Calu3 (cell line): ENCODE measurements at places on chromosomes 5 and 9. TPM values are rescaled to one million over a fixed set of nuclear protein-coding genes. Genes with fewer than 3 reads are reported as not detected.

Gene PCDHA1
- total RNA-seq: 0.73 and 0.83 TPM in 2 replicates

Gene NAA35
- 17.9 and 22.2 TPM in 2 replicates for total RNA-seq

Gene SPEF2
- total RNA-seq: 8.0 and 10.9 TPM in 2 replicates

- no peak for DNase-seq
These were observed 54.0 kb downstream of the NDUFS4 start for GRCh38 chr5:53614376-53614885.

- peaks cover 9% of the 10 kb centered on the region for H3K4me1 ChIP-seq
- H3K36me3 ChIP-seq: peaks cover 8% of the 10 kb centered on the region
- H3K27ac ChIP-seq: no peak overlapping the region
- no peak overlapping the region for H3K4me3 ChIP-seq
These were observed 41.0 kb downstream of the CCNJL start for GRCh38 chr5:160271396-160271795.

- H3K27ac ChIP-seq: no peak overlapping the region
- peaks cover 69% of the 10 kb centered on the region for H3K27me3 ChIP-seq
- H3K36me3 ChIP-seq: no peaks in the 10 kb centered on the region
- peaks cover 11% of the 10 kb centered on the region for H3K4me1 ChIP-seq
These were observed 26.0 kb upstream of the NKD2 start for GRCh38 chr5:982377-983237.

DNA sequence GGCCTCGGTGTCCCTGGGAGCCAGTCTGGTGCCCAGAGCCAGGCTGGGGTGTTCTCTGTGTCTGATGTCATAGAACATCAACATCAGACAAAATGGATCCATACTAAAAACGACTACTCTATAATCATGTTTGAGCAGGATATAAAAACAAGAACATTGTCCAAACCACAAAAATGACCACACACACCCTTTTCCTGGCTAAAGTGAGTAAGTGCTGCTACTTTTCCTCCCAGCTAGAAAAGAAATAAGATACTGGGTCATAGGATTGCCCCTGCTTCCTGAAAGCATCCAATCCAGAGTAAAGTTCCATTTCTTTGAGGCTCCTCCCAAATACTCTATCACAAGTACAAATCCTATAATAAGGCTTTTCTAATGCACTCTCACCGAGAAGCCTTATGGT, 19.7 kb upstream of the TRAF1 start:
- peaks cover 5% of the 10 kb centered on the region for H3K27me3 ChIP-seq
- no peak overlapping the region for H3K27ac ChIP-seq
- H3K36me3 ChIP-seq: no peaks in the 10 kb centered on the region
- no peaks in the 10 kb centered on the region for H3K4me1 ChIP-seq
- H3K4me3 ChIP-seq: no peak overlapping the region

GRCh38 chr9:133238851-133239532, 29.9 kb upstream of the OBP2B start:
- peak; percentile 76 for DNase-seq
- H3K27ac ChIP-seq: no peak overlapping the region
- H3K4me1 ChIP-seq: no peaks in the 10 kb centered on the region
- H3K36me3 ChIP-seq: peaks cover 7% of the 10 kb centered on the region

DNA sequence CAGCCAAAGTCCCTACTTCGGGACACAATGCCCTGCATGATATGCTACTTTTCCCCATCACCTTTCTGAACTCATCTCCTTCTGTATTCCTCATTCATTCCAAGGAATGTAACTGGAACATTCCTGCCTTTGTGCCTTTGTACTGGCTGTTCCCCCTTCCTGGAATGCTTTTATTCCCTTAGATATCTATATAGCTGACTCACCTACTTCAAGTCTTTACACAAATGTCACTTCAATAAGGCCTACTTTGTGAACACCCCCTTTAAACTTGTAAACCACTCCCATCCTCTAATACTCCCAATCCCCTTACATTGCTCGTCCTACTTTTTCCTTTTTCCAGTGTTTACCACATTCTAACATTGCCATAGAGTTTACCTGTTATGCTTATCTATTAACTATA, 2.4 kb downstream of the NOL6 start:
- H3K27ac ChIP-seq: no peak overlapping the region
- DNase-seq: no peak
- peaks cover 9% of the 10 kb centered on the region for H3K4me1 ChIP-seq
- no peak overlapping the region for H3K4me3 ChIP-seq
- no peaks in the 10 kb centered on the region for H3K27me3 ChIP-seq

GRCh38 chr5:141840280-141840812, 37.9 kb downstream of the PCDH1 start:
- peaks cover 16% of the 10 kb centered on the region for H3K36me3 ChIP-seq
- H3K27ac ChIP-seq: no peak overlapping the region
- peaks cover 55% of the 10 kb centered on the region for H3K4me1 ChIP-seq
- H3K27me3 ChIP-seq: no peaks in the 10 kb centered on the region
- H3K4me3 ChIP-seq: no peak overlapping the region
- DNase-seq: no peak

- H3K4me3 ChIP-seq: no peak overlapping the region
- H3K4me1 ChIP-seq: no peaks in the 10 kb centered on the region
These were observed 17.4 kb downstream of the RXRA start for GRCh38 chr9:134343637-134344036.

- no peak for DNase-seq
- H3K27ac ChIP-seq: no peak overlapping the region
- peaks cover 11% of the 10 kb centered on the region for H3K27me3 ChIP-seq
- no peaks in the 10 kb centered on the region for H3K36me3 ChIP-seq
- H3K4me1 ChIP-seq: peaks cover 8% of the 10 kb centered on the region
- H3K4me3 ChIP-seq: no peak overlapping the region
These were observed 306.7 kb upstream of the CLINT1 start for GRCh38 chr5:158165647-158166046.

GRCh38 chr5:26060212-26060611, 978.2 kb downstream of the CDH9 start:
- DNase-seq: no peak
- H3K27ac ChIP-seq: no peak overlapping the region
- no peak overlapping the region for H3K4me3 ChIP-seq
- H3K36me3 ChIP-seq: no peaks in the 10 kb centered on the region
- H3K4me1 ChIP-seq: no peaks in the 10 kb centered on the region
